ENCODE measurements at places on chromosomes 7 and 10.
A peak's percentile ranks its signal among the peaks of the same experiment; 100 is the strongest.

DNA sequence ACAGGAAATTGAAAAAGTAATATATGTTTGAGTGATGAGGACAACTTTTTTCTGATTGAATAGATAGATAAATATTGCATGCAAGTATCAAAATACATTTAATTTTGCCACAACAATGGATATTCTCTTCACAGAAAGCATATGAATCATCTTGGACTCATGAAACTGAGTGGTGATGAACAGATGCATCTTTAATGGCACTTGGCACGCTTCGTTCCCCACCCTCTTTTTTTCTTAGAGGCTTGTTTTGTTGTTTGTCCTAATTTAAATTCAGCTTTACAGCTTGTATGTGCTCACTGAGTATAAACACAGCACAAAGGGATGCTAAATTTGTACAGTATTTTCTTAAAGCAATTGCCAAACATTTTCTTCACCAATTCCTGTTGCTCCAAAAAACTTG is 145.0 kb upstream of the YAE1 start:
- H3K4me3 ChIP-seq: no peak overlapping the region
- H3K27me3 ChIP-seq: no peaks in the 10 kb centered on the region
- H3K27ac ChIP-seq: no peak overlapping the region
- H3K4me1 ChIP-seq: no peaks in the 10 kb centered on the region
- no peak for DNase-seq

DNA sequence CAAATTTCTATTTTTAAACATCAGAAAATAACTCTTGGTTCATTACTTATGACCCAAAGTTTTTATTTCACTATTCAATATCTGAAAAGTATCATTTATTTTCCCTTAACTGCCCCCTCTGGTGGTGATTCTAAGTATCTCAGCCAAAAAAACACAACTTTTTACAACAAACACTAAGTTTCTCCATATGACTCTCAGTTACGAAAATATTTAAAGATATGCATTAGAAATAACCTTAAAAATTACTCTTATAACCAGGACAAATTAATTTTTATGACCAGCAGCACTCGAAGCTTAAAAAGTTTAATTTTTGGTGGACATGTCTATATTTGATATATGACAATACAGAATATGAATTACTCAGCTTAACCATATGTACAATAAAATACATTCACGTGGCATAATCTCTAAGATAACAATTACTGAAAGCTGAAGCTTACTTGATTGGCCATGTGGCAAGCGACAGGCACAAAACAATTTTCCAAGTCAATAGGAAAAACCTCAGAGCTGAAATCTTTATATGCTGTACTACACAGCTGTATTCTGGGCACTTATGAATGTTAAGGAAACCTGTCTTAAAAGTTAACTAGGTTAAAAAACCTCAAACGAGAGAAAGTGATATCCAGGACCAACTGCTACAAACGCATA is 2.3 kb downstream of the HNRNPA2B1 start:
- peaks cover 70% of the 10 kb centered on the region for H3K36me3 ChIP-seq
- peak overlapping the region; percentile 100 for H3K27ac ChIP-seq
- peaks cover 59% of the 10 kb centered on the region for H3K4me1 ChIP-seq

GRCh38 chr7:130147710-130148325 is 57.4 kb downstream of the TMEM209 start:
- H3K4me3 ChIP-seq: no peak overlapping the region
- peaks cover 41% of the 10 kb centered on the region for H3K4me1 ChIP-seq
- peak overlapping the region; percentile 78 for H3K27ac ChIP-seq
- peaks cover 5% of the 10 kb centered on the region for H3K36me3 ChIP-seq
- DNase-seq: no peak

GRCh38 chr10:22758867-22759266 is 44.5 kb upstream of the PIP4K2A start:
- no peaks in the 10 kb centered on the region for H3K36me3 ChIP-seq
- DNase-seq: no peak
- H3K27ac ChIP-seq: no peak overlapping the region
- no peak overlapping the region for H3K4me3 ChIP-seq
- peaks cover 6% of the 10 kb centered on the region for H3K4me1 ChIP-seq

DNA sequence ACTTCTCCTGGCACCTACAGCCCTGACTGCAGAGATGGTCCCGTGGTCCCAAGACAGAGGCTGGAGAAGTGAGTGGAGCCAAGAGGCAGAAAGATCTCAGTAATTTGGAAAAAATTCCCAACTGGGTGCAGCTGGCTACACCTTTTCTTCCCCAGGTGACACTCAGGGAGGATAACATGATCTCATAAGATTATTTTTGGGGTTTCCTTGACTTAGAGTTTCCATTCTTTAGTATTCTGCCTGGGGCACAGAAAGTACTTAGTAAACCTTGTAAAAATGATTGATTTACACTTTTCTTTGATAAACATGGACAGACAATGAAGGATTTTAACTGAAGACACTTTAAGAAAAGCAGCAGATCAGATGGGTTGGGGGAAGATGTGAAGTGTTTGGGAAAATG is 38.6 kb downstream of the HECW1 start:
- H3K27ac ChIP-seq: no peak overlapping the region
- no peaks in the 10 kb centered on the region for H3K27me3 ChIP-seq
- H3K36me3 ChIP-seq: no peaks in the 10 kb centered on the region
- peaks cover 5% of the 10 kb centered on the region for H3K4me1 ChIP-seq

DNA sequence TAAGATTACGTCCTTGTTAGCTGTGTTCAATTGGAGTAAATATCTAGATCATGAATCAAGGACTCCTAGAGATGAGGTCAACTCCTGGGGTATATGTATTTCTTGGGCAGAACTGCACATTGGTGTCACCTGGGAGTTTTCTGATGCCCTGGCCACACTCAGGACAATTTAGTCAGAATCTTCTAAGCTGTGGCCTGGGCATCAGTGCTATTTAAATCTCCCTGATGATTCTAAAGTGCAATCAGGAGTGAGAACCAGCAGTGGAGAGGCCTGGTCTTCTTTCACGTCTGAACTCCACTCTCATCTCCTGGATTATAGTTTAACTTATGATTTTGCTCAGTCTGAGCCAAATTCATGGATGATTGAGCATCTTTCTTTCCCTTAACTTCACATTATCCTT is 218.0 kb downstream of the BMPER start:
- H3K4me1 ChIP-seq: no peaks in the 10 kb centered on the region
- no peak overlapping the region for H3K4me3 ChIP-seq
- no peaks in the 10 kb centered on the region for H3K27me3 ChIP-seq
- no peaks in the 10 kb centered on the region for H3K36me3 ChIP-seq
- DNase-seq: no peak
- H3K27ac ChIP-seq: no peak overlapping the region

- H3K27ac ChIP-seq: no peak overlapping the region
- H3K4me1 ChIP-seq: peaks cover 22% of the 10 kb centered on the region
- no peaks in the 10 kb centered on the region for H3K27me3 ChIP-seq
- no peak overlapping the region for H3K4me3 ChIP-seq
- DNase-seq: no peak
Measured at GRCh38 chr10:13740461-13740860, 153.7 kb downstream of the PRPF18 start.

- no peak overlapping the region for H3K4me3 ChIP-seq
- H3K27me3 ChIP-seq: no peaks in the 10 kb centered on the region
- H3K4me1 ChIP-seq: no peaks in the 10 kb centered on the region
Measured at GRCh38 chr7:12623885-12624498, 53.5 kb downstream of the SCIN start.

DNA sequence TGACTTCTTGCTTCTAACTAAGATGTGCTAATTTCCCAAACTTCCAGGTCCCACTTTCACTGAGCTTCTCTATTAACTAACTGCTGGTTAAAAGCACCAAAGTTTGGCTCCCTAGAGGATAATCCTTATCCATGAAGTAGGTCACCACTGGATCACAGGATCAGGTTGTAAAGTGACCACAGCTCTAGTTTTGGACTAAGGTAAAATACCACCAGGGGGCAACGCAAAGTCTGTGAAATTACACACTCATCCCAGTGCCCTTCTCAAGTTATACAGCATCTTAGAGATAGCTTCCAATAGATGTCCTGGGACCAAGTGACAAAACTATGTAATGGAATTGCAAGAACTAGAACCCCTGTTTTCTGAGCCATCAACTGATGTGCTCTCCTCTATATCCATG is 116.4 kb upstream of the ASAH2 start:
- peak; percentile 41 for DNase-seq
- H3K27me3 ChIP-seq: no peaks in the 10 kb centered on the region
- no peak overlapping the region for H3K4me3 ChIP-seq
- no peaks in the 10 kb centered on the region for H3K4me1 ChIP-seq

DNA sequence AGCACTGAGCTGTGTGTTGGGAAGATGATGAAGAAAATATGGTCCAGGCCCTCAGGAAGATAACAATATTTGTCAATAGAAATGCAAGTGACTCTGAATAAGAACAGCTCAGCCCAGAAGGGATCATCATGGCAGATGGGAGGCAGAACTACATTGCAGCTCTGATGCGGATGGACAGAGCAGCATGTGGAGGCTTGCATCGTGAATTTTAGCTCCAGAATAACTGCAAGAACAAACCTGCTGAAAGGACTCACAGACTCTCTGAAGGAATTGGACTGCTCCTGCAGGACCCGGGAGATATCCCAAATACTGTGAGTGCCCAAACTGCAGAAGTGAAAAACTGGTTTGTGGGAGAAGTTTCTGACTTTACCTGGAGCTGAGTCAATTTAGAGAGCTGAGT is 80.6 kb upstream of the LAMB4 start:
- H3K27ac ChIP-seq: no peak overlapping the region
- peaks cover 2% of the 10 kb centered on the region for H3K27me3 ChIP-seq

- no peak overlapping the region for H3K27ac ChIP-seq
- no peaks in the 10 kb centered on the region for H3K36me3 ChIP-seq
- H3K4me3 ChIP-seq: no peak overlapping the region
Measured at GRCh38 chr10:66209025-66209424, 716.8 kb upstream of the LRRTM3 start.

DNA sequence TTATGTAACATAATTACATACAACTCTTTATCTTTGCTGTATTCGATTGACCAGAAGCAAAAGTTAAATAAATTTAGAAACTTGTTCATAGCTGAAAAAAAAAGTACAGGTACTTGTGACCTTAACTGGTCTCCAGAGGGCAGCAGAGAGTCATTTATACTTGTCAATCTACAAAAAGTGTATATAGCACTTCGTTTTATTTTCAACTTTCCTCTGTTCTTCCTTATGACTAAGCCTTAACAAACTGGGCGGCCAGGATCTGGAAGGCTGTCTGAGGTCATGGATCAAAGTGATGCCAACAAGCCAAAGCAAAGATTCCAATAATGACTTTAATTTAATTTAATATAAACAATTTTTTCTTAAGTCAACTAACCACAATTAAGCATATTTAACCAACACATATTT is 29.8 kb downstream of the C10orf67 start:
- peaks cover 5% of the 10 kb centered on the region for H3K36me3 ChIP-seq
- H3K4me1 ChIP-seq: no peaks in the 10 kb centered on the region
- no peaks in the 10 kb centered on the region for H3K27me3 ChIP-seq
- no peak overlapping the region for H3K4me3 ChIP-seq
- DNase-seq: peak; percentile 55

GRCh38 chr10:47353351-47353750 is 5.2 kb downstream of the RBP3 start:
- H3K4me1 ChIP-seq: no peaks in the 10 kb centered on the region
- peaks cover 2% of the 10 kb centered on the region for H3K27me3 ChIP-seq
- H3K27ac ChIP-seq: no peak overlapping the region
- H3K4me3 ChIP-seq: no peak overlapping the region

DNA sequence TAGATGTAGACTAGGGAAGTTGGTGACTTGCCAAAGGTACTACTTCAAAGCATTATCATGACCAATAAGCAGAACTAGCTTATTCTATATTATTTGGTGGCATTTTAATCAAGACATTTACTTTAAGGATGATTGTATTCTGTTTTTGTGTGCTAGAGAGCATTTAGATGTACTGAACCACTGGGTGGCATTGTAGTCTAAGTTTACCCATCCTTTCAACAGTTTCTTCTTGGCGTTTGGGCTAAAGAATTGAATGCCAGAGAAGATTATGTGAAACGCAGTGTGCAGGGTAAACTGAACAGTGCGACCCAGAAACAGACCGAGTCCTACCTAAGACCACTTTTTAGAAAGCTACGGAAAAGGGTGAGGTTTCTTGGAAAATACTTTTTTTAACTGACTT is 26.8 kb downstream of the PRPF18 start:
- peaks cover 57% of the 10 kb centered on the region for H3K4me1 ChIP-seq
- H3K27ac ChIP-seq: no peak overlapping the region
- DNase-seq: no peak
- H3K27me3 ChIP-seq: peaks cover 1% of the 10 kb centered on the region
- no peak overlapping the region for H3K4me3 ChIP-seq

DNA sequence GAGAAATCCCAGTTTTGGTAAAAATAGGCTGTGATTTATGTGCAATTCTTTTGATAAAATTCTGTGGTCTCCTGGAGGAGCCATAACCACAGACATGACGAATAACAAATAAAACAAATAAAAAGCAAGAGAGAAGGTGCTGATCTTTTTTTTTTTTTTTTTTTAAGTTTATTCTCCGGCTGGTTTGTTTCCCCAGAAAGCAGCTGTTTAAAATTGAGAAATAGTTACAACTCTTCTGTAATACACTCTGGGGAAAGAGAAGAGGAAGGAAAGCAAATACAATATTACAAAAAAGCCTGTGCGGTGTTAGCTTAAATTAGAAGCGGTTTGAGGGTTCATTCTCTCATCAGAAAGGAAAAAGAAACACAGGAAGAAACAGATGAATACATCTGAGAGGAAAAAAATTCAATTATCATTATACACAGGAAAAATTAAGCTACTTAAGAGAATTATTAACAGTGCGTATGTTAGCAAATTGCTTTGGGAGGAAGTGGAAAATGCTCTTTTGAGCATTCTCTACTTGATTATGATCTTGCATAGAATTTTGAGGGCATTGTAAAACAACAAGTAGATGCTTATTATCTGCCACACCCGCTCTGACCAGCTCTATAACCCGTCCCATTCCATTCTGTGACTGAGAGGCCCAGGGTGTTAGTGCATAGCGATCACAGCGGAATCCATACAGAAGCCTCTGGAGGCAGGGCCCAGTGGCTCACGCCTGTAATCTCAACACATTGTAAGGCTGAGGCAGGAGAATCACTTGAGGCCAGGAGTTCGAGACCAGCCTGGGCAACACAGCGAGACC is 40.6 kb upstream of the WAC start:
- H3K27ac ChIP-seq: no peak overlapping the region
- no peaks in the 10 kb centered on the region for H3K4me1 ChIP-seq
- H3K36me3 ChIP-seq: no peaks in the 10 kb centered on the region
- no peak overlapping the region for H3K4me3 ChIP-seq

DNA sequence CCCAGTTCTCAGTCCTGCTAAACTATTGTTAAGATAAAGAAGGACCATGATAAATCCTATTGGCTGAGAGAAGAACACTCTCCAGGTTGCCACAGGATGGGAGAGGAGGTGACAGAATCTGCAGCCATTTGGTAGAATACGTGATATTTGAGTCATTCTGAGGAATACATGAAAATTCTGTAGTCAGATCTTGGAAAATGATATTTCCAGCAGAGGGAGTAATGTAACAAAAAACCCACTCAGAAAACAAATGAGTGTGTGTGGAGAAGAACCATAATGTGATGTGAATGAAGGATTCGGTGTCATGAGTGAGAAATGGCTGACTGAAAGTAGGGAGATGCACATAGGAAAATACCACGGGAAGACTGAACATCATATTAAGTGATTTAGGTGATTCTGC is 128.5 kb upstream of the PFKP start:
- H3K36me3 ChIP-seq: no peaks in the 10 kb centered on the region
- H3K4me3 ChIP-seq: no peak overlapping the region
- no peak for DNase-seq
- H3K27ac ChIP-seq: no peak overlapping the region

- no peak overlapping the region for H3K4me3 ChIP-seq
- DNase-seq: no peak
- H3K27me3 ChIP-seq: peaks cover 1% of the 10 kb centered on the region
- H3K36me3 ChIP-seq: peaks cover under 1% of the 10 kb centered on the region
Measured at GRCh38 chr10:123501148-123501547, 165.0 kb upstream of the GPR26 start.

GRCh38 chr10:103739039-103739764 is 116.2 kb downstream of the SH3PXD2A start:
- peaks cover 43% of the 10 kb centered on the region for H3K4me1 ChIP-seq
- H3K27me3 ChIP-seq: peaks cover 4% of the 10 kb centered on the region
- no peak overlapping the region for H3K4me3 ChIP-seq
- H3K36me3 ChIP-seq: peaks cover 25% of the 10 kb centered on the region
- no peak overlapping the region for H3K27ac ChIP-seq

Data from endothelial cell (in vitro differentiated cells).